ENCODE measurements at places on chromosomes 11 and 22.

GRCh38 chr11:86801364-86801763 is 1.0 kb downstream of the PRSS23 start:
- no peak for DNase-seq

DNA sequence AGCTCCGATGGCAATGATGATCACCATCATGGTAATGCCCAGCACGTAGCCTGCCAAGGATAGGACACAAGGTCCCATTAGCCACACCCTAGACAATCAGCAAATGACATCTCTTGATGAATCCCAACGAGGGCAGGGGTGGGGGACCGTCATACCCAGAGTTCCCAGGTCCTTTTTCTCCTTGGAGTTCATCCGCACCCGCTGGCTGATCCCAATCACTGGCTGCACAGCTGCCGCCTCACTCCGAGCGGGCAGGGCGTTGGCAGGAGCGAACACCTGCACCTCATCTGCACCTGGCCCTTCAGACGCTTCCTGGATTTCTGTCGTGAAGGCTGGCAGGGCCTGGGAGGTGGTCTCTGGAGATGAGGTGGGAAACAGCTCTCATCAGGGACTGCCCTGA is 2.9 kb downstream of the PIK3IP1 start:
- DNase-seq = no peak

GRCh38 chr11:27603376-27603990 is 96.8 kb downstream of the BDNF start:
- DNase-seq = no peak

DNA sequence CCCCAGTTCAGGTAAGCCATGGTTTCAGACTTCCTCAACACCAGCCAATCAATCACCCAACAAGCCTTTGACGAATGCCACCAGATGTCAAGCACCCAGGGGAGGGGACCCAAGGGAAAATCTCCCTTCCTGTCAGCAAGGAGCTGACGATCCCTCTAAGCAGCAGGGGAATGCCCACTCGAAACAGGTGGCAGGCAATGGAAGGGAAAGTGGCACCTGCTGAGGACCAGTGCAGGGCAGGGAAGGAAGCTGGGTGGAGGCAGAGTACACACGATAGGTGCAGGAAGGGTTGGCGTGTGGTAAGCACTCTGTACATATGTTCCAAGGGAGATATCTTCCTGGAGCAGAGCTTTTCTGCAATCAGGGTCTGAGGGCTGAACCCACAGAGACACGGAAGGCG is 11.7 kb upstream of the CREB3L1 start:
- no peak for DNase-seq

- DNase-seq = peak; percentile 19
Observed at GRCh38 chr11:93611836-93612677, 49.4 kb upstream of the CEP295 start.

GRCh38 chr11:121564948-121565684 is 112.3 kb upstream of the SORL1-AS1 start:
- no peak for DNase-seq

GRCh38 chr22:28505416-28506149 is 174.1 kb downstream of the TTC28 start:
- no peak for DNase-seq

DNA sequence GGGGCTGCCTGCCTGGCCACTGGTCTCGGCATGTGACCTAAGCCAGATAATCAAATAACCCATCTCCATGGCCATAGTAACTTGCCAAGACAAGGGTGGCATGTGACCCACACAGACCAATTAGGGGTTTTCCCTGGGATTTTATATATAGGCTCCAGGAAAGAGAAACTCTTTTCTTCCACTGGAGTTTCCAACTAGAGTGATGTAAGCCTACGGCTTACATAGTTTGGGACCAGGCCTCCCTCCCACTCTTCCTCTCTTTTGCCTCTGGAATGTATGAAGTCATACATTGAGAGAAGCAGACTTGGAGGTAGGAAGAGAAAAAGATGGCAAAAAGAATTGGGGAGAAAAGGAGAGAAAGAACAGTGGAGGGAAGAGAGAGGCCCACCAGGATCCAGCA is 84.6 kb upstream of the LDLRAD3 start:
- DNase-seq = no peak

DNA sequence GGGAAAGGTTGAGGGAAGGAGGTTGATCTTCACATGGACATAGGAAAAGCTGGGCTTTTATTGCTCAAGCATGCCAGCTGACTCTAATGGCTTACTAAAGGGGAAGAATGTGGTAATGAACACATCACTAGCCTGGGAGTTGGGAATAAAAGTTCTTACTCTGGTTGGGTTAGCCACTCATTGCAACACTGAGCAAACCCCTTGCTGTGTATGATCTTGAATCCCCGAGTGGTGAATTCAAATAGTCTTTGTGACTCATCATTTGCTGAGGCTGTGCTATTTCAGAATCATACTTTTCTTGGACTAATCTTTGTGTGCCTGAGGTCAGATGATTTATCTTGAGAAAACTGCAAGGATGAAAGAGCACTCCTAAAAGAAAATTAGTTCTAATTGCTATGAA is 304.1 kb upstream of the ANO5 start:
- DNase-seq = no peak

DNA sequence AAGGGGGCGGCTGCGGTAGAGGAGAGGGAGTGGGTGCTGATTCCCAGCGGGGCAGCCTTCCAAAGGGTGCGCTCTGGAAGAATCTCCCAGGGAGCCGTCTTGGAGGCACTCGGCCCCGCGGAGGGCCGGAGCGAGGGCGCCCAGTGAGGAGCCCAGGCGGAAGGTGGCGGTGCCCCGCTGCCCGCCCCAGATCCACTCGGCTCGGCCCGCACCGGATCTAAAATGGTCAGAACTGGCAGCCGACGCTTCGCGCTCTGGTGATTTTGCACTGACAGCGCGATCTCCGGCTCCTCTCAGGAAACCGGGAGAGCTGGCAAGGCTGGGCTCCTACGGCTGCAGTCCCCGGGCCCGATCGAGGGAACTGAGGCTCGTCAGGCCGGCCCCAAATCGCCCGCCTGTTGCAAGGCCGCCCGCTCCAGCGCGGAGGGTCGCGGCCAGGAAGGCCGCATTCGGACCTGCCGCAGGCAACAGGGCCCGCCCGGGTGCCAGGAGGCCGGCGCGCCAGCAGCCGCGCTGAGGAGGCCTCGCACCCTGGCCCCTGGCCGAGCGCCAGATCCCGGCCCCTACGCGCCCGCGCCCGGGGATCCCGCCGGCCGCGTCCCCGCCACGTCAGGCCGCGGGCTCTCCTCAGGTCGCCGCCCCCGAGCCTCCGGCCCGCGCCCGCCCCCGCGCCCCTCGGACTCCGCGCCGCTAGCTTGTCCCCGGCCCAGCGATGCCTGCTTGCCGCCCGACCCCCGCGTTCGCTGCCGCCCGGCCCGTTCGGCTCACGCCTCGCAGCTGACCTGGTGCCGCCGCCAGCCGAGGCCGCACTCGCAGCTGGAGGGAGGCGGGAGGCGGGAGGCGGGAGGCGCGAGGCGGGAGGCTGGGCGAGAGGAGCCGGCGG is at the start of gene KLHL22:
Gene KLHL22 (minus strand): TSS at position 818 of the 883 bp plus-strand sequence. CDS start 6,584 bp downstream, outside the sequence.
- peak; percentile 8 for DNase-seq

GRCh38 chr11:60825790-60826189 is 16.1 kb upstream of the CCDC86 start:
- no peak for DNase-seq

DNA sequence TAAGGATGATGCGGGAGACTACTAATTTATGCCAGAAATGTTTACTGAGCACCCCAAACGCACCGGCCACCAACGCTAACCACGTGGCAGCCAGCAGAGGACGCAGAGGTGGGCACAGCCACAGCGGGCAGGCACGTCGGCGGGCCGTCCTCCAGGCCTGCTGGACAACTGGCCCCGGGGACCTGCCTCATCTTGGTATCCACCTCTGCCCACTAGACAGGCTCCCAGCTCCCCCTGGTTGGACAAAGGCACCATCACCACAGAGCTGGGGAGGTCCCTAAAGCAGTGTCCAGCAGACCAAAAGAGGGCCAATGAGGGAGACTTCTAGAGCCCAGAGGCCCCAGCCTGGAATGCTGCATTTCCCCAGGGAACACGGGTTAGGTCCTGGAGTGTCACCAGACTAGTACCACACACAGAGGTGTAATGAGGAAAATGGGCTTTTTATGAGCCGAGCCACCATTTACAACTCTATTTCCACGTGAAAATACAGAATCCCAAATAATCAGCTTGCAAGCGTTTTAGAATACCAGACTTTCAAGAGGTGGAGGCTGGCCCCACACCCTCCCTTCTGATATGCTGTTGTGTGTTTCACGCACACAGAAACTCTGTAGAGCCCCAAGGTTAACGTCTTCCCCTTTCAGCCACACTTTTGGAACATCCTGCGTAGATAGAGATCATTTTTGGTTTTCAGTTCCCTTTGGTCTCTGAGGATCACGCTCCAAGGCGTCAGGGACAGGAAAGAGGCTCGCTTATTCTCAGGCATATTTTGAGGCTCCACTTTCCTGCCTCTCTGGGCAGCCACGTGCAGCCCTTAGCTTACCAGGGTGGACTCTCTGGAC is 23.7 kb upstream of the BID start:
- DNase-seq = no peak

DNA sequence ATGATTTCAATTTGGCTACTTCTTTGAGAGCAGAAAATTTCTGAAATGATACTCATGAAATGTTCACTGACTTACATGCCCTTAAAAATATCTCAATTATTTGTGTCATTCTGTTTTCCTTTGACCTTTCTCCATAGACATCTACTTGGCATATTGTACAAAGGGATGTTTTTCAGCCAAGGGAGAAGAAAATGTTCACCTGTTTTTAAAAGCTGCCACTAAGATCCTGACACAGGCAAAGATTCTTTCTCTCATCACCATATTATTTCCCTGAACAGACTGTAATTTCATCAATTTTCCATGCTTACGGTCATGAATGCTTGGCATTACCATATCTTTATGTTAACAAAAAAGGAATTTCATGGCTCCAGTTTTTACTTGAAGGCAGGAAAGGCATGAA is 67.4 kb upstream of the DBX1 start:
- DNase-seq = no peak

- no peak for DNase-seq
Observed at GRCh38 chr11:99632969-99633368, 612.2 kb downstream of the CNTN5 start.

GRCh38 chr22:41848468-41848867 is 15.6 kb downstream of the SREBF2 start:
- no peak for DNase-seq

DNA sequence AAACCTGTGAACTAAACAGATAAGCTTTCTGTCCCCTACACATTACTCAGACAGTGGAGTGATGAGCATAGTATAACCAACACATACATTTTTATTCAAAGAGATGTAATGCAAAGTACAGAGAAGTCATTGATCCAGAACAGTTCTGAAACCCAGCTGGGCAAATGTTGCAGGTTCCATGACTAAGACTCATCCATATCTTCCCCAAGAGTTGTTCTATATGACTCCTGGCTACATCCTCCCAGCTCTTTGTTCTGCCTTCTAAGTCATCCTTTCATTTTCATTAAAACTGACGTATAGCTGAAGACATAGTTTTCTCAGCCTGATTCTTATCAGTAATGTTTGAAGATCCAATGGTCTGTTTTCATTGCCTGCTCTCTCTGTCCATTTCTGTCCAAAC is 47.3 kb downstream of the PLAAT5 start:
- DNase-seq = no peak

DNA sequence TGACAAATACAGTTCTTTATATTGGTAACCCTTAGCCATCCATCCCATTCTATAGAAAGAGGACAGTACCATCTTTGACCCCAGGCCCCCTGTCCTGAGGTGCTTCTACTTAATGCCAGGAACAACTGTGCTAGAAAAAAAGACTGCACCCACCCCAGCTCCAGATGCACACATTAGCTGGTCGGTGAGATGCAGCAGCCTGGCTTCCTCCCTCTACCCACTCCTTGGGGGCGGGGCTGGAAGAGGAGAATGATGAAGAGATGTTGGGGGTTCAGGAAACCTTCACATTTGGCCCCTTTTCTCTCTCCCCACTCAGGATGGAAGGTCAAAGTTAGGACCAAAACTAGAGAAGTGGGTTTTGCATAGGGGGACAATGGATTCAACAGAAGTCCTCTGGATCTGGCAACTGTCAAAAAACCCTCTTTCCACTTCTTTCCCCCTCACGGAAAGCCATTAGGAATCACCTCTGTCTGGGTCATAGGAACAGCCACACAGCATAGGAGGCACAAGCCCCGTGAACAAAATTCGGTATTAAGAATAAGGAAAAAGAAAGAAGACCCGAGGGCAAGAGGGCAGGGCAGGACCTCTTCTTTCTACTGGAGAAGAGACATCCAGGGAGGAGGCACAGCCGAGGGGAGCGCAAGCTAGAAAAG is 755 bp downstream of the NRIP3 start:
- DNase-seq = no peak

- no peak for DNase-seq
Observed at GRCh38 chr22:43376765-43377547, 33.8 kb upstream of the SCUBE1 start.

DNA sequence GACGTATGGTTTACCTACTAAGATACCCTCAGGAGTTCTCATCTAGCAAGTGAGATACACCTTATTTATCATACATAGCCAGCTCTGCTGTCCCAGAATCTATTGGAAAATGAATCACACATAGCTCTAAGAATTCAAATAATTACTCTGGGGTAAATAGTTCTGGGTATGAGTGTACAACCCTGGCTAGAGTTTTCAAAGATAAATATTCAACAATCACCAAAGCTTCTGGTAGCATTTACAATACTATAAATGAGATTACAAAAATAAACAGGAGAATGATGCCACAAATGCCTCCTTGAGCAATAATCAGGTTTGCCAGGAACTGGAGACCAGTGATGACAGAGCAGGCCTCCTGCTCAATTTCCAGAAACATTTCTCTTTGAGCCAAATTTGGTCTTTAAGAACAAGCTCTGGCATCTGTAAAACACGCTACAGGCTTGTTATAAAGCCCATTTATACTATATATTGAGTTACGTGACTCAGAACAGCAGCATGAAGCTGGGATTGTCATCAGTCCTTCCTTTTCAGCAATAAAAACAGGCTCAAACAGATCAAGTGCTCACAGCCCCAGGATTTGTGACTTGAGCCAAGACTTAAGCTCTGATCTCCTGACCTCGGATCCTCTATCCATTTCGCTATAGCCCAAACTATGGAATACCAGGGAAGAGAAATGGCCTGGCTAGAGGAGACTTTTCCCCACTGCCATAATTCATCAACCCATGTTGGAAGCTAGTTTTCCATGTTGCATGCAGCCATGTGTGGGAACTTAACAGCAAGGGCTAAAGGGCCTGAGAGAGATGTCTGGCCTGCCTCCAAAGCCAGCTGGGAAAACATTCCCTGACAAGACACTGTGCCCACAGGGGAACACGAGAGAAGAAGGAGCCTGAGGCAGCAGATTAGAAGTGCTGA is 19.7 kb downstream of the RAB30 start:
- peak; percentile 23 for DNase-seq

DNA sequence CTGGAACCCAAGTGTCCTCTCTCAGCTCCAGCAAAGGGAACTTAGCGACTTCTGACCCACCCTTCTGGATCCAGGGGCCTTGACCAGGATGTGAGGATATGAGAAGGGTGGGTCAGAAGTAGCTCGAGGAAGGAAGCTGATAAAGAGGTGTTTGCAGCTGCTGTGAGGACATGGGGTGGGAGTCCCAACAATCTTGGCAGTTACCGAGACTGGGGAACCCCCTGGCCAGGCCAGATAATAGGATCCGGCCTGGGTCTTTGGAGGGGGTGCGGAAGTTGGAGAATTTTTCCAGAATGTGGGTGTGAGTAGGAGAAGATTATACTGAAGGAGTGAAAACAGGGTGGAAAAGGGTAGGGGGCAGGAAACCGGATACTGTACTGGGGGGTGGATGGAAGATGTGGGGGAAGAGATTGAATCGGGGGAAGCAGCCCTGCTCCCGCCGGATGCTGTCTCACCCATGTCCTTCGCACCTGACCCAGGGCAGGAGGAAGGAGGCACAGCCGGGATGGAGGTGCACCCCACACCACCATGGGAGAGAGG is 2.8 kb upstream of the MCAM start:
- no peak for DNase-seq

- no peak for DNase-seq
Observed at GRCh38 chr11:114773541-114774338, 95.4 kb downstream of the NXPE2 start.

Data from LoVo (cell line).